ENCODE measurements at places on chromosomes 5 and 9.

DNA sequence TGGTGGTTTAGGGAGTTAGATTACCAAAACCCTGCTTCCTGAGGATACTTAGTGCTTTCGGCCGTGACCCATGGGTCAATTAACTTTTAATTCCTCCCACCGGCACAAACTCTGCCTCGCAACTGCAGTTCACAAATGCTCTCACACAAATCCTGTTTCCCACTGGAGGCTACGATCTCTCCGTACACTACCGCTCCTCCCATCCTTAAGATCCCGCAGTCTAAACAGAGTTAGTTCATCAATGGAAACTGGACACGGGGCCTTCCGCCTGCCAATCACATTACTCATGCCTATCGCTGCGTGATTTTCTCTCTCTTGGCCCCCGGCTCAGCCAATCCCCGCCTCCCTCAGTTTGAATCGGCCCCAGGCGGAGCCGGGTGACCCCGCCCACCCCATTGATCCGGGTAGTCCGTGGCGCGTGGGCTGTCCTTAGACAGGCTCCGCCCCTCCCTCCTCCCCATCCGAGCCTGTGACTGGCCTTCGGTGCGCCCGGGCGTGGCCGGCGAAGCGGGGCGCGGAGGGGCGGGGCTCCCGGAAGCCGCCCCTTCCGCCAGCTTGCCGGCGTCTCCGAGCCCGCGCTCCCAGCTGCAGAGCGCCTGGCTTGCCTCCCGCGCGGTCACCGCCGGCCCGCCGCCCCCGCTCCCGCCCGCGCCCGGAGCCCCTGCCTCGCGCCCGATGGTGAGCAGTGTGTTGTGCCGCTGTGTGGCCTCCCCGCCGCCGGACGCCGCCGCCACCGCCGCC lies at the start of gene SLC25A25:
SLC25A25 (plus strand) TSS at position 588 of the 741 bp plus-strand sequence; CDS start at position 676, 88 bp downstream.
- DNase-seq: peak; percentile 100

DNA sequence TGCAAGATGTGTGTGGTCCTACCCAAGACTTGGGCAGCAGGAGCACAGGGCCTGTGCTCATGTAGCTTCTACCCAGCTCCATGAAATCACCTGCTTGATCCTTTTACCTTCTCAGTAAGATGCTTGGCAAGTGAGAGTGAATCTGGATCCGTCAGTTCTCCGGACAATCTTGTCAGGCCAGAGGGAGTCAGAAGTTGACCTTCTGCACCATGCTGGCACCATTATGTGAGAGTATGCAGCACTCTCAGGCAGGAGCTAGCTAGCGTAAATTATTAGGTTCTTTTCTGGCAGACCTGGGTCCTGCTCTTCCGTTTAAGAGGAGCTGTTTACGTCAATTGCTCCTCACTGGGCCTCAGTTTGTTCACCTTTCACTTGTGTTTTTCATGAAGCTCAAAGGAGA lies 37.0 kb upstream of the ADAM19 start:
- DNase-seq: no peak

DNA sequence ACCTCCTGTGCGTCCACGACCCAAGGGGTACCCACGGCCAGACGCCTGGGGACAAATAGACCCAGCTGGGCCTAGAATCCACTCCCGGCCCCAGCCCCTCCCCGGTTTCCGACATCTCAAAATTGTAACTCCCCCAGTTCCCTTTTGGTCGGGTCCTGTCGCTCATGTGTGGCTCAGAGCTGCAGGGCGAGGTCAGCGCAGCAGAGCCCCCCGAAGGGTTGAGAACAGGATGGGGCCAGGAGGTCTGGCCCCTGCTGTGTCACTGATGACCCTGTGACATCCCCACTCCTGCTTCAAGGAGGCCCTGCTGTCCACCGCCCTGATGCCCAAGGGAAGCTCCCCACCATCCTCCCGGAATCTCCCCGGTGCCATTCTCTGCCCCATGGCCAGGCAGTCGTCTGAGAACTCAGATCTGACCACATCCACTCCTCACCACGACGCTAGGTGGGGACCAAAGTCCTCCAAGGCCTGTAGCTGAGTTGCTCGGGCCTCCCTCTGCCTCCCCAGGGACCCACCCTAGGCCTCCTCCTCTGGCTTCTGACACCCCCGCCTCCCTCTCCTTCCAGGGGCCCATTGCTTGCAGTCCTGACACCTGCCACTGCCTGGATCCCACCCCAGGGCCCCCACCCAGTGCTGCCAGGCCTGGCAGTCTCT lies 3.9 kb downstream of the SLC9A3 start:
- no peak for DNase-seq

GRCh38 chr9:77161966-77162365 lies 15.4 kb upstream of the VPS13A start:
- DNase-seq: no peak

GRCh38 chr5:169757016-169757415 lies 119.9 kb downstream of the DOCK2 start:
- no peak for DNase-seq

GRCh38 chr5:99724732-99725290 lies 796.0 kb upstream of the CHD1 start:
- DNase-seq: no peak

GRCh38 chr5:92163906-92164305 lies 780.8 kb upstream of the ARRDC3 start:
- no peak for DNase-seq

DNA sequence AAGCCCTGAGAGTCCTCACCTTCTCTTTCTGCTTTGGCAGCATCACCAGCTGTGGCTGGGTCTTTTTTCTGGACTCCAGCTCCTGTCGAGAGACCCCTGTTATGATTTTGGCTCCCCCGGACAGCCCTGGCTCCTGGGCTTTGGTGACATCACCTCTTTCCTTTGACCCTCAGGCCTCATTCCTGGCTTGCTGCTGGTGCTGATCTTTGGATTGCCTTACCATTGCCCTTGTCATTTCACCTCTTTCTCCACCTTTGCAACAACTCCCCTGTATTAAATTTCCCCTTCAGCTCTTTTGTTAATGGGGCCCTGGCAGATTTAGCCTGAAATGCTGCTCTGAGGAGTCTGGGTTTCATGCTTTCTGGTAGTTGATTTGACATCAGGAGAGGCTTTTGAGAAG lies 322.8 kb downstream of the ZSWIM6 start:
- no peak for DNase-seq

- no peak for DNase-seq
These were observed 761.4 kb upstream of the TYRP1 start for GRCh38 chr9:11931751-11932150.

- DNase-seq: no peak
These were observed 110.1 kb upstream of the GRIN3A start for GRCh38 chr9:101848485-101848919.

DNA sequence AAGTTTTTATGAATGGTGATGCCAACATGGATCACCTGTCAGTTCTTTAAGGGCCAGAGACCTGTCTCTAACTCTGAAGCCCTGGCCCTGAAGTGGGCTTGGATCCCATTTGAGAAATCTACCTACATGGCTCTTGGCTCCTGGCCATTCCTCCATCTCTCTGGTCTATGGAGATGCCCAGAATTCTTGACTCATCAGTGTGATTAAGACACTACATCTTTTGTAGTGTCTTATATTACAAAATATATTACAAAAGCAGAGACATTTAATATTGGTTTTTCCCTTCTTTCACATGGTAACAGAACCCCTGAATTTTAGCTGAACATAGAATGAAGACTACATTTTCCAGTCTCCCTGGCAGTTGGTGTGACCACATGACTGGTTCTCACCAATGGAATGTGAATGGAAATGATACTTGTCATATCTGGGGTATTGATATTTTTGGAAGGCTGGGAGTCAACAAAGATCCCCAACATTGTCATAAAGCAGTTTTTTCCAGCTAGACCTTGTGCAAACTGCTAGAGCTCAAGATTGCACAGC lies 198.3 kb downstream of the SREK1 start:
- DNase-seq: peak; percentile 38

GRCh38 chr5:125026867-125027731 lies 280.7 kb upstream of the ZNF608 start:
- DNase-seq: no peak

- peak; percentile 75 for DNase-seq
These were observed 184.4 kb upstream of the DMRT1 start for GRCh38 chr9:656926-657568.

All from suppressor macrophage treated with lipopolysaccharide for 1 hour (primary cell).